ENCODE measurements at places on chromosomes 12 and 14.

DNA sequence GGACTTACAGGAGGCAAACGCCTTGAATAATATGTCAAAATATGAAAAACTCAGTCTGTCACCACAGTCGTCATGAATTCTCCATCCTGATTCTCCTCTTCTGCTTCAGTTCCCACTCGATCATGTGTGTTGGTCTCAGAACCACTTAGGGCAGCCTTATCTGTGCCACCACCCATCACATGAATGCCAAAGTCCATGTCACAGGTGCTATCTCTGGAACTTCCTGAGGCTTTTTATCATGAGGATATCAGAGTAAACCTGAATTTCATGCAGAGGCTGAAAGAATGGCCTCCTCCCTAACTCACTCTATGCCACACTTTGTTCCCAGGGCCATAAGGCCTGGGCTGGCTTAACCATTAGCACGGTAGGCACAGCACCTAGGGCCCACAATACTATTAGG, 28.8 kb upstream of the MAP3K9 start:
- DNase-seq = no peak

DNA sequence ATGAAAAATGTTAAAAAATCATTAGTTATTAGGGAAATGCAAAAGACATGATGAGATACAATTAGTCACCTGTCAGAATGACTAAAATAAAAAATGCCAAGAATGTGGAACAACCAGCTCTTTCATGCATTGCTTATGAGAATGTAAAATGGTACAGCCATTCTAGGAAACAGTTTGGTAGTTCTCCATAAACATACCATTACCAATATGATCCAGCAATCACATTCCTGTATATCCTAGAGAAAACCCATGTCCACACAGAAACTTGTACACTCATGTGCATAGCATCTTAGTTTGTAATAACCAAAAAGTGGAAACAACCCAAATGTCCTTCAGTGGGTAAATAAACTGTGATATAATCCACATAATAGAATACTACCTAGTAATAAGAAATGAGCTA, 245.7 kb downstream of the FUT8 start:
- DNase-seq = no peak

GRCh38 chr12:7857971-7858370, 14.7 kb downstream of the SLC2A14 start:
- no peak for DNase-seq

- DNase-seq = no peak
These were observed 164.9 kb downstream of the CCDC91 start for GRCh38 chr12:28355161-28355560.

DNA sequence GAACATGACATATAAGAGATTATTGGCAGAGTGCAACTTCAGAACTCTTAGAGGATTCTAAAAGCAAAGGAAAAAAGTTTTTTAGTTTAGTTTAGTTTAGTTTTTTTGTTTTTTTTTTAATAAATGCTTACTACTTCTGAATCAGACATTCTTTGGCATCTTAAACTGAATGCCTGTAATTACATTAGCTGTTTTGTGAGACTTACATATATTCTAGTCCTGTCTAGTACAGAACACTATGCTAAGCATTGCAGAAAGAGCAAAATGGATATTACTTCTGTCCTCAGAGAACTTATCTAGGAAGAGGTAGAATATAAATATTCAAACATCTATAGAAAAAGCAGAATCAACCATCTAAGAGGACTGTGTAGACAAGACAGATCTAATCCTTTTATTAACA, 133.2 kb downstream of the RAD51B start:
- no peak for DNase-seq

DNA sequence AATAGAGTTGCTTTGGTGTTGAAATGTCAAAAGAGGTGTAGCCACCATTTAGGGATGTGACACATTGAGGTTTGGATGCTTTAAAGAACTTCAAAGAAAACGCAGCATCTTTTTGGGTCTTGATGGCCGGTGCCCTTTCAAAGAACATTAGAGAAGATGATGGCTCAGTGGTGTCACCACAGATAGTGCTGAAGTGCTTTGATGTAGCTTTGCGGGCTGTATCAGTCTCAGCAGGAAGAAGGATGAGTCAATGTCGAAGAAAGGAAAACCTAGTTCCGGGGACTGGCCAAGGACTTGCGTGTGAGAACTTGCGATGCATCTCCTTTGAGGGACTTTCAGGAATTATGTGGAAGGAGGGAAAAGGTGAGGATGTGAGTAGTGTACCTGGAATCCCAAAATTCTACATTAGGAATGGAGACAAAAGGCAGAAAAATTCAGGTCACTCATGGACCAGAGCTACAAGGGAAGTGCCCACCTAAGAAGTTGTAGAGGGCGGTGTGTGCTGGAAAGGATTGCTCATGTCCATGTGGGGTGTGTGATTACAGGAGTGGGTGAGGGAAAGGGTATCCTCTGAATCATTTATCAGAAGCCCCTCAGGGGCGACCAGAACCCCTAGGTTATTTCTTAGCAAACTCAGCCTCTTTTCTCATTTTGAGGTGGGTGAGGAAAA, 39.7 kb upstream of the GZMB start:
- peak; percentile 83 for DNase-seq

GRCh38 chr12:100141998-100142850, 450 bp downstream of the BLTP3B start:
- no peak for DNase-seq

DNA sequence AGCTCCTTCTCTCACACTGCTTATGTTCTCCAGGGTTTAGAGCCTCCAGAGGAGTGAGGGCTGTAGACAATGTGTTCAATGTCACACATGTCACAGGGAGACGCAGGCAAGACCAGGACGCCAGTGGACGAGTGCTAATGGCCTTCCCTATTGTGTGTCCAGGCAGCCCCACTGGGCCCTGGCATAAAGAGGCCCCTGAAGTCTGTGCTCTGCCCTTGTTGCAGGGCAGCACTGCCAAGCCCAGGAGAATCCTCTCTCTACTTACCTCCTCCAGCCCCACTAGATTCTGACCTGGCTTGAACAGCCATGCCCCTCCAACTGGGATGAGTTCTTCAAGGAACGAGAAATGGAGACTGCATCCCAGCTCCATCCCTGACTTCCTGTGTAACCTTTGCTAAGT, 24.8 kb upstream of the TMEM106C start:
- DNase-seq = no peak

DNA sequence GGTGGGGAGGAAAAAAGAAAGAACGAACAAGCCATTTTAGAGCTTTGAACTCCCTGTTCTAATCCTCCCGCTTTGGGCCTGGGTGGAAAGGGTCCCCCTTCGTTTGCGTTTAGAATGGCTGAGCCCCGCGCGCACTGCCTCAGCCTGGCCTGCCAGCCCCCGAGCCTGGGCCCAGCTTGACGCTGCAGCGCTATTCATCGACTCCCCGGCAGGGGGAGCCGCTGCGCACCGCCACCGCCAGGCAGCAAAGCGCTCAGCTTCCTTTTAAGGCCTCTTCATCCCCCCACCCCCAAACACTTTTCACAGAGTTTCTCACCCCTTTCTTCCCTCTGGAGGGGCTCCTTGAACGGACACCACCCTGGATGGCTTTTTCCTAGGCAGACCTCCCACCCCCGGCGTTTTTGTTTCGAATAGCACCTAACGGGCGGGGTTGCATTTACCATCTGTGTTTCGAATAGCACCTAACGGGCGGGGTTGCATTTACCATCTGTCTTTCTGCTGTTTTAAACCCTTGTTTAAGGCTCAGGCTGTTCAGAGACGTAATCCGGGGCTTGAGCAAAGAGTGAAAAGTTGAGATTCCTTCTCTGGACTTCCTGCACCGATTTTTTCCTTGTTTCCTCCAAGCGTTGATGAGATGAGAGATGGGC, 56.4 kb upstream of the PIWIL1 start:
- DNase-seq = no peak

DNA sequence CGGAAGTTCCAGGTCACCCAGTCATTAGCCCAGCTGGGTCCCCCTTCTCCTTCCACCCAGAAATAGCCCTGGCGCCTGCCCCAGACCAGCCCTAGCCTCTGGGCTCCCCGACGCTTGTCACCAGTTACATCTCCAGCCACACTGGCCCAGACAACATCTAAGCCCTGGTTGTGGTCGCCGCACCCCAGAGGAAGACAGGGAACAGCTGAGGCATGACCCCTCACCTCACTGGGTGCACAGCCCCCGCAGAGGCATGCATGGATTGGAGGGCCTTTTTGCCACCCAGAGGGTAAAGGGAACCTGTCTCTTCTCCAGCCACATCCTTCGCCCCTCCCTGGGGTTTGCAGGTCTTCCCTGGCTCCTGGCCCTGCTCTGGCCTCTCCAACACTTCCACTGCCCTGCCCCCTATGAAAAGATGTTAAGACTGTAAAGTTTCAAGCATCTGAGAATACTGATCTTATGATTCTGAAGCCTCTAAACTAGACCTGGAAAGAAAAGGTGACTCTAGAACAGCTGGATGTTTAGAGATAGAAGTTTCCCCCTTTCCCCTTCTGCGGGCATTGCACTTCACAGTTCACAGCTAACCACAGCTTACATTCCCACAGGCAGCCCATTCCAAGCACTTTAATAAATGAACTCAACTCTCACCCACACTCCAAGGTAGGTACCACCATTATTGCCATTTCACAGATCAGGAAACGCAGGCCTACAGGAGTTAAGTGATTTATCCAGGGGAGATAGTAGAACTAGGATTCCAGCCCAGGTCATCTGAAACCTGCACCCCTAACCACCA, 14.7 kb downstream of the TMEM119 start:
- no peak for DNase-seq

DNA sequence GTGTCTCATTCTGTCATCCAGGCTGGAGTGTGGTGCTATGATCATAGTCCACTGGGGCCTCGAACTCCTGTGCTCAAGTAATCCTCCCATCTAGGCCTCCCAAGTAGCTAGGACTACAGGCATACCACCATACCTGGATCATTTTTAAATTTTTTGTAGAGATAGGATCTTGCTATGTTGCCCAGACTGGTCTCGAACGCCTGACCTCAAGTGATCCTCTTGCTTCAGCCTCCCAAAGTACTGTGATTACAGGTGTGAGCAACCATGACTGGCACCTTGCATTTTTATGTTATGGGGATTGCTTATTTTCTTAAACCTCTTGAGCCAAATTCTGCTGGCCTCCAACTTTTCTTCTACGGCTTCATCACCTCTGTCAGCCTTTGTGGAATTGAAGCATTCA, 26.9 kb downstream of the PRORP start:
- DNase-seq = no peak

- DNase-seq = no peak
These were observed 756 bp downstream of the TULP3 start for GRCh38 chr12:2891240-2892053.

DNA sequence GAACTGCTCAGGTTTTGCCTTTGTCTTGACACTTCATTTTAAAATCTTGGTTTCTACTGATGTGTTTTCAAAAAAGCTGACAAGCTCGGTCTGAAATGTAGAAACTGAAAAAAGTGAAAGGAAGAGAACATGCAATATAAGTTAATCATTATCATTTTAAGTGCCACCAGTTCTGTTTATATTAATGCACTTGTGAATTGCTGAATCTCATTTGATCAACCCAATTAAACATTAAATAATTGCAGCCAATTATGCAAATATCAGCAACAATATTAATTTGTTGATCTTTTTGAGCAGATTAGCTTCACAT, 133.8 kb downstream of the BCAT1 start:
- no peak for DNase-seq

GRCh38 chr12:81255456-81255855, 177.6 kb downstream of the ACSS3 start:
- no peak for DNase-seq

GRCh38 chr12:14981049-14981448, 8.2 kb downstream of the PDE6H start:
- no peak for DNase-seq

DNA sequence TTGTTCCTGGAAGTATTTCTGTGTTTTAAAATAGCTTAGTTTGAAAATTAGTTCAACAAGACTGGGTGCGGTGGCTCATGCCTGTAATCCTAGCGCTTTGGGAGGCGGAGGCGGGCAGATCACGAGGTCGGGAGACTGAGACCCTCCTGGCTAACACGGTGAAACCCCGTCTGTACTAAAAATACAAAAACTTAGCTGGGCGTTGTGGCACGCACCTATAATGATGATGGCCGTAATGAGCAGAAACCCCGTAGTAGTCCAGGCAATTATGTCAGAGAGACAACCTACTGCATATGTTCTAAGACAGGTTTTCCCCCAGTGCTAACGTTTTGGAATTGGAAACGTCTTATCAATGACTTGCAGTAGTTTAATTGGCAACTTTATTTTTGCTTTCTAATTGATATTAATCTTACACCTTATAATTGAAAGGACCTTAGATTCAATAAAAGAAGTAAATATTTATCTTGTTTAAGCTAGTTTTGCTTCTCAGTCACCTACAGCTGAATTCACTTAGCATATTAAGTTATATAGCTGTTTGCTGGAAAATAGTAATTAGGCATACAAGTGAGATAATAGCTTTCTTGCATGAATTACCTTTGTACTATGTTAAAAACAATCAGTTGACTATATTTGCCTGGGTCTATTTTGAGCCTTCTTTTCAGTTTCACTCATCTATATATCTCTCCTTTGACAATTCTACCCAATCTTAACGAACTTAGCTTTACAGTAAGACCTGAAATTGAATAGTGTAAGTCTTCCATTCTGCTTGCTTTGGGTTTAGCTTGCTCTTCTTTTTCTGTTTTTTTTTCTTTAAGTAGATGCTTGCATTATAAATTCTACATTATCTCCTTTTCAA, 15.6 kb downstream of the CLECL1 start:
- DNase-seq = no peak

DNA sequence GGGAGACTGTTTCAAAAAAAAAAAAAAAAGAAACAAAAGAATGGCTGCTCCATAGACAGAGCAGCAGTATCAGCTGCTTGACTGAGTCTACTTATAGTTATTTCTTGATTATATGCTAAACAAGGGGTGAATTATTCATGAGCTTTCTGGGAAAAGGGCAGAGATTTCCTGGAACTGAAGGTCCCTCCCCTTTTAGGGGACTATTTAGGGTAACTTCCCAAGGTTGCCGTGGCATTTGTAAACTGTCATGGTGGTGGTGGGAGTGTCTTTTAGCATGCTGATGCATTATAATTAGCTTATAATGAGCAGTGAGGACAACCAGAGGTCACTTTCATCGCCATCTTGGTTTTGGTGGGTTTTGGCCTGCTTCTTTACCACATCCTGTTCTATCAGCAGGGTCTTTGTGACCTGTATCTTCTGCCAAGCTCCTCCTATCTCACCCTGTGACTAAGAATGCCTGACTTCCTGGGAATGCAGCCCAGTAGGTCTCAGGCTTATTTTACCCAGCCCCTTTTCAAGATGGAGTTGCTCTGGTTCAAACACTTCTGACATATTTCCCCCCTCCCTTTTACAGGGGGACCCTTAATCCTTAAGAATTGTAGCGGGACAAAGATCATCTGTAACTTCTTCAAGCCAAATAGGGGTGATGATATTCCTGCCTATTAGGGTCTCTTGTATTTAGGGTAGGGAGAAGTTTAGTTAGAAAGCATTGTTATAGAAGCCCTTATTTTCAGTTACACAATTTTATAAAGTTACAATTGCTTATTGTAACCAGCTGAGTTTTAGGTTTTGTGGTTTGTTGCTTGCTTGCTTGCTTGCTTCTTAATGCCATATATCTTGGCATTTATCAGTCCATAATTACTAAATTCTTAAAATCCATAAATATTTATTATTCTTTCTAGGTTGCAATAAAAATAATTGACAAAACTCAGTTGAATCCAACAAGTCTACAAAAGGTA, 42.5 kb downstream of the MARK3 start:
- DNase-seq = peak; percentile 4

- DNase-seq = no peak
These were observed 123.2 kb downstream of the CHST11 start for GRCh38 chr12:104579718-104580495.

All from CD8-positive, alpha-beta memory T cell (primary cell).